Fibroblast of skin of right biceps (primary cell): ENCODE measurements at places on chromosomes 2 and 18.

GRCh38 chr2:46276642-46277041, 20.6 kb upstream of the EPAS1 start:
- peak; percentile 45 for DNase-seq

- DNase-seq: no peak
Measured at GRCh38 chr2:225531559-225531958, 132.0 kb downstream of the NYAP2 start.

DNA sequence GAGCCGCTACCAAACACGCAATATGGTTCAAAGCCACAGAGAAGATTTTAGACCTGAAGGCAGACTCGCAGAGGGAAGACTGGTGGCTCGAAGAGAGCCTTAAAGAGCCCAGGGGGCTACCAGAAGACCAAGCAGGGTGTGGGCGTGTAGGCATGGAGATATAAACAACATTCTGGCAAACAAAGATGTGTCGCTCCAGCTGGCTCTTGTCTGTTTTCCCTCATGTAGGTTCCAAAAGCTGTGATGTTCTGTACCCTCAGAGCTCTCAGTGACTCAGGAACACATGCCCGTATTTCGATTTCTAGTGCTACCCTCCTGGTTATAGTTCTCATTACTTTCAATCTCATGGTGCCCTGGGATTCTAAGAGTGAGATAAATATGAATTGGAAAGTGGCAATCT, 44.5 kb downstream of the DOCK10 start:
- DNase-seq: peak; percentile 17

DNA sequence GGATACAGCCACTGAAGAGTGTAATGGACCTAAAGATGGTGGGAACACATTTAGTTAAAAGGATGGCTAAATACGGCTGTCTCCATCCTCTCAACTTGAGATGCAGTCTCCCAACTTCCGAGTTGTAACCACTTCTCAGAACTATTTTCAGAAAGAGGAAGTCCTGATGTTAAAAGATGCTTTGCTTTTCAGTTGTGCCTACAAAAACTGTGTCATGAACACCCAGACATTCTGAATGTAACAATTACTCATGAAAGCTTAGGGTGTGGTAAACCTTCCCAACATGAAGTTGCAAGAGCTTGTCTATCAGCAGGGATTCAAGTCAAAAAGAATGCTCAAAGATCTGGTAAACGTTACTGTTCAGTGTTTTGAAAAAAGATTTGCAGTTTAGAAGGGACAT, 147.9 kb downstream of the DOCK10 start:
- no peak for DNase-seq

- DNase-seq: peak; percentile 20
Measured at GRCh38 chr2:56871644-56872043, 687.9 kb downstream of the CCDC85A start.

GRCh38 chr2:88828397-88829137, 137.1 kb downstream of the RPIA start:
- peak; percentile 9 for DNase-seq

DNA sequence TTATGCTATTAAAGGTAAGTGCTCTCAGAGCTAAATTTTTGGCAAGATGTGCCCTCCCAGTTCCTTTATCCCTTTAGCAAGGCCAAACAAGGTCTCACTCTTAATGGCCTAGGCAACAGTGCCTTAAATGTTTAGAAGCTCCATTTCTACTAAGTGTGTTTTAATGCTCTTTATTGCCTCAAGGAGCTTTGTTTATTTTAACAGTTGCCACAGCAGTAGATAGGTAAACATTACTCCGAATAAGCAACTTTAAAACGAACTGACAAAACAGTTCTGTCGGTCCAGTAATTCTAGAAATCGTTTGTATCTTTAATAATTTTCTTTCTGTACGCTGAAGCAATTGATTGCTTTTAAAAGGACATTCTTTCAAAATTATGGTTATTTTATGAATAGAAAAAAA, 74.5 kb downstream of the PIEZO2 start:
- no peak for DNase-seq

DNA sequence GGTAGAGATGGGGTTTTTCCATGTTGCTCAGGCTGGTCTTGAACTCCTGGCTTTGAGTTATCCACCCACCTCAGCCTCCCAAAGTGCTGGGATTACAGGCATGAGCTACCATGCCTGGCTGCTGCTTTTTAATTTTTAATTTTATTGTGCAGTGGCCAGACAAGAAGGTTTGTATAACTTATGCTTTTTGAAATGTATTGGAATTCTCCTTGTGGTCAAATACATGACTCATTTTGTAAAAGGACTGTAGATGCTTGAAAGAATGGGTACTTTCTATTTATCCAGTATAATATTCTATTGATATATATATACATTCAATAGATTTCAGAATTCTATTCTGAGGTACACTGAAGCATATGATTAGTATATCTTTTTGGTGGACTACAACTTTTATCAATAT, 82.6 kb upstream of the ST3GAL5 start:
- DNase-seq: peak; percentile 57

DNA sequence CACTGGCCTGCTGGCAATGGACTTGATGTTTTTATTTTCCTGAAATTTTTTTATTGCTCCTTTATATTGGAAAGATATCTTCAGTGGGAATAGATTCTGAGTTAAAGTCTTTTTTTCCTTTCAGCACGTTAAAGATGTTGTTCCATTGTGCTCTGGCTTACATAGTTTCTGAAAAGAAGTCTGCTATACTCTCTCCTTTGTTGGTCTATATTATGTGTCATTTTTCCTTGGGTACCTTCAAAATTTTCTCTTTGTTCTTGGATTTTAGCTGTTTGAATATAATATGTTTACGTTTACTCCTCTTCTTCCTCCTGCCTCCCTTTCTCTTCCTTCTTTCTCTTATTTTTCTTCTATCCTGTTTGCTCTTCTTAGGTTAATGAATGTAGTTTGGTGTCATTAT, 105.5 kb downstream of the CAPN13 start:
- no peak for DNase-seq

DNA sequence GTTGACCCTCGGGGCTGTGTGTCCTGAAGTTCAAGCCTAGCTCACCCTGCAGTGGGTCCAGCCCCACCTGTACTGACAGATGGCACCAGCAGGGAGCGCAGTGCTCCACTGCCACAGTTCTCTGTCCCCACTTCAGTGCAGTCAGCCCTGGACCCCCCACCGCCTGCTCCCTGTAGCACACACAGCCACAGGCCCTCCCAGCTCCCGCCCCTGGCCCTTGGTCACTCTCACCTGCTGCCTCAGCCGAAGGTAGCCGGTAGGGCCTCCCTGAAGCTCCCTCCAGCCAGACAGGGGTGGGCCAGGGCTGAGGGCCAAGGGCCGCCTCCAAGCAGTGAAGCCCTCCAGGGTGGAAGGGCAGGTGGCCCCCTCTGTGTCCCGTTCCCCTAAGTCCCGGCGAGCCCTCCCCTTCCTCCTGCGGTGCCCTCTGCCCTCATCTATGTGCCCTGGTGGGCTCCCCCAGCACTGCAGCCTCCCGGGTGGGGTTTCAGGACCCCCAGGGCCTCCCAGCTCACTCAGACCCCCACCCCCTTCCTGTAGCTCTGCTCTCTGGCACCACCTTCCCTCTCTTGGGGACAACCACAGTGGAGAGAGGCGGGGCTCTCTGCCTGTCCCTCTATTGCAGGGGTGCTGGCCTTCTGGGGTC, 10.8 kb upstream of the ALPP start:
- DNase-seq: no peak

DNA sequence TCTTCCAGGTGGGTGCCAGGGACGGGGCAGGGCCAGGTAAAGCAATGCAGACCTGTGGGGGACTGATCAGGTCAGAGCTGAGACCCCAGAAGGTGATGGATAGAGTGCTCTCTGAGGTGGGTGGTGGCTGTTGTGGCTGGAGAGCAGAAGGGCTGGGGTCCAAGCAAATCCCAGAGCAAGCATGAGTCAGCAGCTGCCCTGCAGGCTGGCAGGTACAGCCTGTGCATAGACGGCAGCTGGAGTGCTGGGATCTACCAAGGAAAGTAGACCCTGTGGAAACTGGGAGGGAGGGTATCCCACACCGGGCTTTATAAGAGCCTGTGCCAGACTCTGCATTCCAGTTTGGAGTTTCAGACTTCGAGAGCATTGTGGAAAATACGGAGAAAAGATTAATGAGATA, 663 bp downstream of the TRIM54 start:
- no peak for DNase-seq

GRCh38 chr2:63926815-63927214, 85.1 kb downstream of the UGP2 start:
- no peak for DNase-seq

- no peak for DNase-seq
Measured at GRCh38 chr2:52936029-52936428, 831.6 kb upstream of the CHAC2 start.

- DNase-seq: no peak
Measured at GRCh38 chr2:54881759-54882158, 158.3 kb downstream of the EML6 start.

- DNase-seq: peak; percentile 40
Measured at GRCh38 chr2:20542746-20543468, 96.0 kb downstream of the RHOB start.

- no peak for DNase-seq
Measured at GRCh38 chr2:47259829-47260228, 104.7 kb upstream of the STPG4 start.

- DNase-seq: no peak
Measured at GRCh38 chr2:201709747-201710146, 11.3 kb upstream of the MPP4 start.

GRCh38 chr18:69158944-69159343, 241.7 kb upstream of the DOK6 start:
- no peak for DNase-seq

DNA sequence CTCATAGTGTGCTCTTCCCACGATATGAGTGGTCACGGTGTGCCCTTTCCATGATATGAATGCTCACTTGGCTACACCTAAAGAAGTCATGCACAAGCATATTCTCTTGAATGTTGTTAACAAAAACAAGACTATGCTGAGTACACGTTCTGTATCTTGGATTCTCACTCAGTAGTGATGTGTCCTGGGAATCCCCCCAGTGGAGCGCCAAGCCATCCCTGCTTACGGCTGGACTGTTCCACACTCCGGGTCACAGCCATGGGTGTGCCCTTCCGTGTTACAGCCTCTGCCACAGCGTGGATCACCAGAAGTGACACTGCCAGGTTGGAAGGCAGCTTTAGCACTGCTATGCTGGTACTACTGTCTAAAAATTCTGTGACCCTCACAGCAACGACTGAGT, 59.1 kb downstream of the TPO start:
- DNase-seq: no peak

GRCh38 chr2:197515315-197515738, 539 bp upstream of the MOB4 start:
- DNase-seq: no peak

GRCh38 chr18:63002803-63003445, 287.6 kb downstream of the PHLPP1 start:
- no peak for DNase-seq

GRCh38 chr2:106098081-106098480, 96.0 kb downstream of the UXS1 start:
- no peak for DNase-seq

- DNase-seq: no peak
Measured at GRCh38 chr2:223513771-223514455, 88.2 kb downstream of the SCG2 start.

DNA sequence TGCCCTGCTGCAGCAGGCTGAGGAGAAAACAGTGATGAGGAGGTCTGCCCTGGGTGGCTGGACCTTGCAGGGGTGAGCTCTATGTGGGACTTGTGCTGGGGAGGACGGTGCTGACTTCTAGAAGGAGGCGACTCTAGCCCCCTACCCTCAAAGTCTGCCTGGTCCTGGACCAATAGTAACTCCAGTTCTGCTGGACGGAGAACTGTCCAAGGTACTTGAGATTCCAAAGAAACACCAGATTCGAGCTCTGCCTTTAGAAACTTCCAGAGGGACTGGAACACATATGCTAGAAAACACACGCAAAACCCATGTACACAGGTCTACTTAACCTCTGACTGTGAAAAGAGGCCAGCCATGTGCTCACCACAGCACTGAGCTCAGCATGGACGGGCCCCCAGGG, 260.6 kb downstream of the TWIST2 start:
- DNase-seq: no peak

- DNase-seq: peak; percentile 6
Measured at GRCh38 chr18:13163167-13163927, 55.2 kb upstream of the LDLRAD4 start.

DNA sequence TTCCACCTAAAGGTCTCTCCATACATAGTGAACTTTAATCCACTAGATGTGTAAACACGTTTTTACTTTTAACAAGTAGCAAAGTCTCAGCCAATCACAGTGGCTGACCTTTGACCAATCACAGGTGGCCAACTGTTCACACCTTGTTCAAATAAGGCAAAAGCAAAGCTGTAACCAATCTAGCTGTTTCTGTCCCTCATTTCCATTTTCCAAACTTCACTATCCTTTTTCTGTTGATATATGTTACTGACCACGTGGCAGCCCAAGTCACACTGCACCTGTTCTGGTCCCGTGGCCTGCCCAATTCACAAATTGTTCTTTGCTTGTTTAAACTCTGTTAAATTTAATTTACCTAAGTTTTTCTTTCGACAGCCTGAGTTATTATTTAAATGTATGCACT, 393.5 kb upstream of the NETO1 start:
- DNase-seq: no peak

DNA sequence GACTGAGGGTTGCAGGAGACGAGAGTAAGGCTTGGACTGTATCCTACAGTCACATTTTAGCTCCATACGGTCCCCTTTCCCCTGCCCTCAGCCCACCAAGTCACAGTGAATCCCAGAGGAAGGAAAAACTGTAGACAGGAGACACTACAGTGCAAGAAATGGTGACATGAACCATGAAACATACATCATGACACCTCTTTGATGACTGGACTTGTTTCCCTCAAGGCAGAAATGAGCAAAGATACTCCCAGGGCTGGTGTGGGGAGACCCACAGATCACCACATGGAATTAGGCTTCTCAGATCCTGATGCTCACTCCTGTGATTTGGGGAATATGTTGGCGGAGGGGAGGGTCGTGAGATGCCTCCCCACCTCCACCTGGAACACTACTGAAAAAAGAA, 48.2 kb upstream of the SPP2 start:
- no peak for DNase-seq

DNA sequence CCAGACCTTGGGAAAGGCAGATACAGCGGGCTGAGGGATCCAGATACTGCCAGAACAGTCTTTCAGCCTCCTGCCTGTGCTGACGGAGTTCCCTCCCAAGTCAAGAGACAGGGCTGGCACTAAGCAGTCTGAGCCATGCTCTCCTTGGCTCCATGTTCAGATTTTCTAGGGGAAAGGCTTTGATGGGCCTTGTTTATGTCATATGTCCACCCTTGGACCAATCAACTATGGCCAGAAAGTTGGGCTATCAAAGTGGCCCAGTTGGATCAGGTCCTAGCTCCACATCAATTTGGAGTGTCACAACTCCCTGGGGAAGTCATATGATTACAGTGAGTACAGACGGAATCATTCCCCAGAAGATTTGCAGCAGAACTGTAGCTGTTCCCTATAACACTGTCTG, 152.0 kb downstream of the GREB1L start:
- DNase-seq: no peak

GRCh38 chr2:589281-590130, 87.7 kb downstream of the TMEM18 start:
- DNase-seq: no peak

- DNase-seq: no peak
Measured at GRCh38 chr2:126793885-126794613, 104.6 kb upstream of the TEX51 start.
